ENCODE measurements at places on chromosomes 11 and 22. TPM values are rescaled to one million over a fixed set of nuclear protein-coding genes. Genes with fewer than 3 reads are reported as not detected.

BACE1-AS gene
- 6.8 TPM for total RNA-seq

ZNF74 gene
- total RNA-seq: 10.7 TPM

ARHGAP32 gene
- 4.4 TPM for total RNA-seq

RASD2 gene
- total RNA-seq: not detected

MRGPRX3 gene
- not detected for total RNA-seq

MIAT gene
- 50.1 TPM for total RNA-seq

ATG2A gene
- total RNA-seq: 19.6 TPM

GAL gene
- not detected for total RNA-seq
